Stimulated activated CD4-positive, alpha-beta T cell treated with anti-CD3 and anti-CD28 coated beads, Interleukin-1b, Interleukin-23, amount 100 ng/mL, for 1 hour (primary cell): ENCODE measurements at places on chromosomes 12 and 14.

GRCh38 chr14:52937306-52937705 is 13.5 kb downstream of the FERMT2 start:
- DNase-seq = no peak

GRCh38 chr12:19055589-19055988 is 73.9 kb upstream of the PLEKHA5 start:
- no peak for DNase-seq

DNA sequence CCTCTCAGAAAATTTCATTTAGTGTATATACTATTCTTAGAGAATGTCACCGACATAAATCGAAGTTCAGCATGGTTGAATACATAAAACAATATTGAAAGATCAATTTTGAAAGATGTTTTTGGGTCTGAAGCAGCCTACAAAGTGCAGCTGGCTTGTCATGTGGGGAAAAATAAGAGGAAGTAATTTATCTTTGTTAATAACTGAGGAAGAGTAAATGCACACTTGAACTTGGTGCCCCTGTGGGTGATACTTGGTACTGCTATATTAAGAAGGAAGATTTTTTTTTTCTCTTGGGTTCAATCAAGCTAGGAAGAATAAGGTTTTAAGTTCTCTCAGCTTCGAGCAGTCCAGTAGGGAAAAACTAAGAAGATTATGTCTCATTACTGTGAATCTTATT is 661.3 kb downstream of the RPL10L start:
- DNase-seq = no peak

DNA sequence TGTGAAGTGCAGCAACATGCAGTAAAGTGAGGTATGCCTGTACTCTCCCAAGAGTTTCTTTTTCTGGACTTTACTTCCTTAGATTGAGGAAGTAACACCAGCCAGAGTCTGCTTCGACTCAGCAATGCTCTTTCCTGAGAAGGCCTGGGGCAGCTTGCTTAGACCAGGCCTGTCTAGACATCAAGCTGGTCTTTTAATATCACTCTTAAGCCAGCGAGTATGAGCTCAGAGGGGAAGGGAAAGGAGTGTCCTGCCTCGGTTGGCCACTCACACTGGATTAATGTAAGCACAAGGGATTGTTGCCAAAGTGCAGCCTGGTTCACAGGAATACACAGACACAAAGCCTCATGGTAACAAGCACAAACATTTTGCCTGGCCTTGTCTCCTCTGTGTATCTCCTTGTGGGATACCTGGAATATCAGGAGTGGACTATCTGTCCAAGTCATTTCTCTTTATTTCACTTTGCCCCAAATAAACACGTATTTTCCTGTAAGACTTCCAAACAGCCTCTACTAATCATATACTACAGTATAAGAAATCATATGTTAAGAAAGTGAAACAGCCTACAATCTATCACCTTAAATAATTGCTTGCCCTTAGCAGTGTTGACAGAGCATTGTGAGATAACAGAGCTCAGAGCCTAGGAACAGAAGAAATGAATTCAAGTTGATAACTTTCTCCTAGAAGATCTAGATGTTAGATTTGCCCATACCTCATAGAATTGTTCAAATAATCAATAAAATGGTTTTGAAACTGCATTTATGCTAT is 121.2 kb upstream of the DAAM1 start:
- DNase-seq = no peak
